MCF 10A (cell line): ENCODE measurements at places on chromosomes 3 and 15.

DNA sequence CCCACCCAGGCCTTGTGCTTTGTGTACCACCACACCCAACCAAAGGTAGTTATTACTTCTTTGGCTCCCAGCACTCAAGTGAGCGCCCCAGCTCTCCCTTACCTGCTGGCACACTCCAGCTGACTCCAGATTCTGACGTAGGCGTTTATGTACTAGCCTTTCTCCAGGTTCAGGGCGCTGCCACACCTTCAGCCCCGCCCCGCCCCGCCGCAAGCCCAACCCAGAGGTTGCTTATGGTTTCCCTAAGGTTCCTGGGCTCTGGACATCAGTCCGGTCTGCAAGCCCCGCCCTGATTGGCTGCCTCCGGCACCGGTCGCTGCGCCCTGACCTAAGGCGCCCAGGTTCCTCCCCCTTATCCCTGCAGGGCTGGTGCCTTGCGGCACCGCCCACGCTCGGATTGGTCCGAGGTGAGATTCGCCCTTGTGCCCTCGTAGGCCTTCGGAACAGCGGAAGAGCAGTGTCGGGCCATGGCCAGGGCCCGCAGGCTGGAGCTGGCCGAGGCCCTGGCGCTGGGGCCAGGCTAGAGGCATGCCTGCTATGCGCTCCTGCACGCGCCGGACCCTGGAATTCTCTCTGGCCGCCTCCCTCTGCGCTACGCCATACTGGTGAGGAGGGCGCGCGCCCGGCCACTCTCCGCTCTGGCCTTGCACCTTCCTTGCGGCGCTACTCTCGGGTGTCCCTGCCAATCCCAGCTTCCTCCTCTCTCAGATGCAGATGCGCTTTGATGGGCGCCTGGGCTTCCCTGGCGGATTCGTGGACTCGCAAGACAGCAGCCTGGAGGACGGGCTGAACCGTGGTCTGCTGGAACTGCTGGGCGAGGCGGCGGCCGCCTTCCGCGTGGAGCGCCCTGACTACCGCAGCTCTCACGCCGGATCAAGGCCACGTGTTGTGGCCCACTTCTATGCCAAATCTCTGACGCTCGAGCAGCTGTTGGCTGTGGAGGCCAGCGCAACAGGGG, 19.8 kb upstream of the NUDT16 start:
- H3K4me3 ChIP-seq: no peak overlapping the region
- H3K27me3 ChIP-seq: no peaks in the 10 kb centered on the region
- no peak for DNase-seq
- no peaks in the 10 kb centered on the region for H3K4me1 ChIP-seq
- H3K27ac ChIP-seq: no peak overlapping the region

GRCh38 chr3:16455966-16456365, 57.5 kb downstream of the RFTN1 start:
- DNase-seq: no peak
- H3K27me3 ChIP-seq: no peaks in the 10 kb centered on the region
- H3K27ac ChIP-seq: no peak overlapping the region
- H3K4me3 ChIP-seq: no peak overlapping the region

GRCh38 chr3:126704494-126705214, 614 bp downstream of the CHCHD6 start:
- peak overlapping the region; percentile 97 for H3K4me3 ChIP-seq
- H3K36me3 ChIP-seq: no peaks in the 10 kb centered on the region
- H3K27me3 ChIP-seq: no peaks in the 10 kb centered on the region
- H3K4me1 ChIP-seq: peaks cover 21% of the 10 kb centered on the region

DNA sequence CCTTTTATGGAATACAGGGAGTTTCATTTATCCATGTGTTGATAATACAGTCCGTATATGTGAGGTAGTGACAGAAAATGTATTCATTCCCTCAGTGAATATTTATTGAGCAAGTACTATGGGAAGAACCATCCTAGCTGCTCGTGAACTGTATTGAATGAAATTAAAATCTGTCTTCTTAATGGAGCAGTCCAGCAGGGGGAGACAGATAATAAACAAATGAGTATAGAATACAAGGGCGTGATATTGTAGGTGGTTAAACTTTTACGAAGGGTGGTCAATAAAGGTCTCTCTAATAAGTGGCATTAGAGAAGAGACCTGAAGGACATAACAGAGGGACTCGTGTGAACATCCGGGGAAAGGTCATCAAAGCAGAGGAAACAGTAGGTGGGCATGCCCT, 62.7 kb upstream of the OSTN start:
- no peak overlapping the region for H3K27ac ChIP-seq
- no peaks in the 10 kb centered on the region for H3K27me3 ChIP-seq
- H3K4me1 ChIP-seq: no peaks in the 10 kb centered on the region
- no peaks in the 10 kb centered on the region for H3K36me3 ChIP-seq
- peak; percentile 55 for DNase-seq

GRCh38 chr3:55161231-55161630, 233.4 kb upstream of the LRTM1 start:
- H3K36me3 ChIP-seq: no peaks in the 10 kb centered on the region
- DNase-seq: no peak
- H3K4me1 ChIP-seq: peaks cover 52% of the 10 kb centered on the region
- H3K27ac ChIP-seq: peak overlapping the region; percentile 86

DNA sequence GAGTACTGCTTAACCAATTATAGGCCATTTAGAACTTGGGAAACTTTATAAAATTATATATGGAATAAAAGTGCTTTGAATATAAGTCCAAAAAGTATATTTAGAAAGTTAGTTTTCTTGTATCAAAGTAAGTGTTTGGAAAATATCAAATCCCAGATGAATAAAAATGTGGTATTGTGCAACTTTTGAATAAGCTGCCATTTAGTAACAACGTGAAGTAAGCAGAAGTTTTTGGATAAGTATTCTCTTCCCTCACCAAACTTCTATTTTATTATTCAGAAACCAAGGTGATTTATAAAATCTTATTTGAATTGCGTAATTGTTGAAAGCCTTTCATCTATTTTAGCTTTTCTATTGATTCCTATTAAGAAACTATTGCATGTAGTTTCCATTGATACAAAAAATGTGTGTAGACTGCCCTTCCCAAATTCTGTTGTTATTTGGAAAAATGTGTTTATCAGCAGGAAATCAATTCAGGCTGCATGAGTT, 806.2 kb downstream of the NSUN3 start:
- no peaks in the 10 kb centered on the region for H3K27me3 ChIP-seq
- no peaks in the 10 kb centered on the region for H3K36me3 ChIP-seq
- H3K4me1 ChIP-seq: no peaks in the 10 kb centered on the region
- H3K4me3 ChIP-seq: no peak overlapping the region
- DNase-seq: no peak

DNA sequence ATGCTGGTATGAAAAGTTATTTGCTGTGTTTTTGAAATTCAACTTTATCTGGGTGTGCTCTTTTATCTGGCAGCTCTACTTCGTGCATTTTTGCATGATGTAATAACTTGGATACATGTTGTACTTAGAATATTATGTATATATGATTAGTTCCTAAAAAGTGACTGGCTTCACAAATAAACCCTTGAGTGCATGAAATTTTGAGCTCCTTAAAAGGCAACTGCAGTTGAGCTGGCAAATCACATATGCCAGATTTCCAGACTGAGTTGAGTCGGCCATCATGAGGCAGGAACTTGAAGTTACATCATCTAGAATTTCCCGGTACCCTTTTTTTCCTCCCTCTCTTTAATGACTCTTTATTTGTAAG, 162.5 kb downstream of the FNDC3B start:
- peak; percentile 61 for DNase-seq
- peak overlapping the region; percentile 89 for H3K27ac ChIP-seq
- H3K27me3 ChIP-seq: no peaks in the 10 kb centered on the region
- H3K4me1 ChIP-seq: peaks cover 39% of the 10 kb centered on the region
- peak overlapping the region; percentile 21 for H3K4me3 ChIP-seq

DNA sequence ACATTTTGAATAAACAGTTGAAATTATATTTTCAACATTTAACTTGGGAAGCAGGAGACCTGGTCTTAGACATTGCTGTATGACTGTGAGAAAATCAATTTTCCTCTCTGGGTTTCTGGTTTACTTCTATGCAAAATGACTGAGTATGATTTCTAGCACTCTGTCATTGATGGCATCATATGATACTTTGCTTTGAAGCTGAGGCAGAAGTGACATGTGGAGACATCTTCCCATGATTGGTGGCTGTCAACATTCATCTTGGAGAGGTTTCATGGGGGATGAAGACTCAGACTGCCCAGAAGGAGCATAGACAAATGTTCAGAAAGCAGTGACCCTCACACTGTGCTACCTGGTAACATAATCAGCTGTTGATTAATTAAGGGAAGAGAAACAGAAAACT, 477.9 kb downstream of the PDCD6IP start:
- no peak overlapping the region for H3K4me3 ChIP-seq
- no peak overlapping the region for H3K27ac ChIP-seq

- no peak for DNase-seq
- no peak overlapping the region for H3K27ac ChIP-seq
- no peak overlapping the region for H3K4me3 ChIP-seq
- no peaks in the 10 kb centered on the region for H3K27me3 ChIP-seq
Observed at GRCh38 chr3:151906751-151907150, 33.3 kb downstream of the SUCNR1 start.

- no peak overlapping the region for H3K27ac ChIP-seq
- no peaks in the 10 kb centered on the region for H3K27me3 ChIP-seq
- H3K4me3 ChIP-seq: no peak overlapping the region
- no peak for DNase-seq
Observed at GRCh38 chr15:35665896-35666536, 120.1 kb upstream of the DPH6 start.

DNA sequence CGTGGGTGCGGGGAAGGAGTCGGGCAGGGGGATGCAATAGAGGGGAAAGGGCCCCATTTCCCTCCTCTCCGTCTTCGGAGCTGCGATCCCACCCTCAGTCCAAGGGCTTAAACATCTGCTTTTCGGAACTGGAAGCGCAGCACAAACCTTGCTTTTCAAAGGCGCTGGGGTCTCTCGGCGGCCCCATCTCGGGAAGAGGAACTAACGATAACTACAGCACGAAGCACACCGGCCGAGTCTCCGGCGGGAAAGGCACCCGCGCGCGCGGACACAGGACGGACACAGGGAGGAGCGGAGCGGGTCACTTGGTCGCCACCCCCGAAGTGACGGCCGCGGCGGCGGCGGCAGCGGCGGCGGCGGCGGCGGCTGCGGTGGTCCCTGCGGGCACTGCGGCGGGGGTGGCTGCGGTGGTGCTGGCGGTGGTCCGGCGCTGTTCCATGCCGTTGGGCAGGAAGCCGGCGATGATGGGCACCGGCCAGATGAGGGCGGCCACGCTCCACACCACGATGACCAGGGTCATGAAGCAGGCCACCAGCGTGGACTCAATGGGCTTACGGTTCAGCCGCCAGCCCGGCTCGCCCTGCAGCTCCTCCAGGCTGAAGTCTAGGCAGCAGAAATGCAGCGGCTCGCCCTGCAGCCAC, 1.1 kb downstream of the TMEM158 start:
- H3K4me3 ChIP-seq: peak overlapping the region; percentile 77
- H3K27ac ChIP-seq: no peak overlapping the region
- peaks cover 6% of the 10 kb centered on the region for H3K4me1 ChIP-seq
- peak; percentile 67 for DNase-seq
- H3K27me3 ChIP-seq: peaks cover 29% of the 10 kb centered on the region
- no peaks in the 10 kb centered on the region for H3K36me3 ChIP-seq

DNA sequence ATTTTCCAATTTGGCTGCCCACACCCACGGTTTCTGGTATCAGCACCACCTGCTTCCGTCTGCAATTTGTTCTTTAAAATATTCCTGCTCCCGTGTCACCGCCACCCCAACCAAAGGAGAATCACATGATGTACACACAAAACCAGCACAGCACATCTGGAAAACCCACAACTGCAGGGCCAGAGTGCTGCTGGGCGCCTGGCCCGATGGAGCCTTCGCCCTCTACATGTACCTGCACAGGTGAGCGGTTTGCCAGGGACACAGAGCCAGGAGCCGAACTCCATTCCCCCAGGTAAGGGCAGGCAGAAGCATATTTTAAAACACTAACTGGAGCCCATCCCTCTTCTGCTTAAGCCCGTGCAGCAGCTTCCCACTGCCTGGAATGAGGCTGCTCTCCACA, 75.6 kb downstream of the ADAMTS17 start:
- H3K4me3 ChIP-seq: no peak overlapping the region
- DNase-seq: no peak
- peaks cover 34% of the 10 kb centered on the region for H3K27me3 ChIP-seq
- H3K36me3 ChIP-seq: no peaks in the 10 kb centered on the region
- no peak overlapping the region for H3K27ac ChIP-seq
- H3K4me1 ChIP-seq: no peaks in the 10 kb centered on the region

- no peak for DNase-seq
- peaks cover 18% of the 10 kb centered on the region for H3K4me1 ChIP-seq
- peak overlapping the region; percentile 27 for H3K27ac ChIP-seq
- H3K27me3 ChIP-seq: no peaks in the 10 kb centered on the region
Observed at GRCh38 chr15:60074181-60074885, 70.2 kb downstream of the FOXB1 start.

DNA sequence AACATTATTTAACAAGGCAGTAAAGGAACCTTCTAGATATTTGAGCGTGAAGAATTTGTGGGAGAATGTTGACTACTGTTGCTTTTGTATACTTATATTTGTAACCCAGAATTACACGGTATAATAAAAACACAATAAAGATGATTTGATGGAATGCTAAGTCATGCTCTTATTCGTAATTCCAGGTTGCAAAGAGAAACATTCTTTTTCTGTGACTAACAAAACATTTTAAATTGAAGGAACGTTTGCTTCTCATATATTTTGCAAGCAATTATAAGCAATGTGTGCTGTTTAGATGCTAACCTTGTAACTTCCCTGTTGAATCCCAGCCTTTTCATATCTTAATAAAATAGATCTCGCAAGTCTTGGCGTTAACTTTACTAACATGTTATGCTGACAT, 124.4 kb upstream of the CGNL1 start:
- H3K27ac ChIP-seq: no peak overlapping the region
- H3K36me3 ChIP-seq: peaks cover 44% of the 10 kb centered on the region
- no peak overlapping the region for H3K4me3 ChIP-seq
- no peak for DNase-seq
- no peaks in the 10 kb centered on the region for H3K27me3 ChIP-seq

DNA sequence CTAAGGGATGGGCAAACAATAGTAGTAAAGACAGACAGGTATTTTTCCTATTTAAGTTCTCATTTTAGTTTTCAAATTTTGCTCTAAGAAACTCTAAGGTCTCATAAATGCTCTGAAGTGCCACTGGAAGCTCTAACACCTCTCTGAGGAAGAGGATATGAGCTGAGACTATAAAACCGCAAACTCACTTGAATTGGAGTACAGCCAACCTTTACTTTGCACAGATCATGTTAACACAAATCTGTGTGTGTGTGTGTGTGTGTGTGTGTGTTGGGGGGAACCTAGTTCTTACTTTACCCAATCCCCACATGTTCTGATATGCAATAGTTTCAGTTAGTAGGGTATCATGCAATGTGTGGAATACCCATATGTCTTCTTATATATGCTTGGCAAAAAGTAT, 446.8 kb downstream of the CHL1 start:
- peaks cover 52% of the 10 kb centered on the region for H3K27me3 ChIP-seq
- H3K4me1 ChIP-seq: no peaks in the 10 kb centered on the region
- no peak for DNase-seq
- H3K36me3 ChIP-seq: no peaks in the 10 kb centered on the region

- H3K4me3 ChIP-seq: no peak overlapping the region
- DNase-seq: no peak
- peaks cover 4% of the 10 kb centered on the region for H3K36me3 ChIP-seq
- no peak overlapping the region for H3K27ac ChIP-seq
Observed at GRCh38 chr15:33894193-33894592, 74.1 kb upstream of the CHRM5 start.

GRCh38 chr15:98268163-98268562, 307.7 kb downstream of the ARRDC4 start:
- no peaks in the 10 kb centered on the region for H3K27me3 ChIP-seq
- no peak overlapping the region for H3K27ac ChIP-seq
- H3K36me3 ChIP-seq: no peaks in the 10 kb centered on the region
